Eye (tissue), 1 donor: ENCODE measurements at places on chromosomes 12 and 14.
A peak's percentile ranks its signal among the peaks of the same experiment; 100 is the strongest.

- DNase-seq: peak; percentile 79
These were observed 39.7 kb downstream of the KRT80 start for GRCh38 chr12:52151837-52152783.

DNA sequence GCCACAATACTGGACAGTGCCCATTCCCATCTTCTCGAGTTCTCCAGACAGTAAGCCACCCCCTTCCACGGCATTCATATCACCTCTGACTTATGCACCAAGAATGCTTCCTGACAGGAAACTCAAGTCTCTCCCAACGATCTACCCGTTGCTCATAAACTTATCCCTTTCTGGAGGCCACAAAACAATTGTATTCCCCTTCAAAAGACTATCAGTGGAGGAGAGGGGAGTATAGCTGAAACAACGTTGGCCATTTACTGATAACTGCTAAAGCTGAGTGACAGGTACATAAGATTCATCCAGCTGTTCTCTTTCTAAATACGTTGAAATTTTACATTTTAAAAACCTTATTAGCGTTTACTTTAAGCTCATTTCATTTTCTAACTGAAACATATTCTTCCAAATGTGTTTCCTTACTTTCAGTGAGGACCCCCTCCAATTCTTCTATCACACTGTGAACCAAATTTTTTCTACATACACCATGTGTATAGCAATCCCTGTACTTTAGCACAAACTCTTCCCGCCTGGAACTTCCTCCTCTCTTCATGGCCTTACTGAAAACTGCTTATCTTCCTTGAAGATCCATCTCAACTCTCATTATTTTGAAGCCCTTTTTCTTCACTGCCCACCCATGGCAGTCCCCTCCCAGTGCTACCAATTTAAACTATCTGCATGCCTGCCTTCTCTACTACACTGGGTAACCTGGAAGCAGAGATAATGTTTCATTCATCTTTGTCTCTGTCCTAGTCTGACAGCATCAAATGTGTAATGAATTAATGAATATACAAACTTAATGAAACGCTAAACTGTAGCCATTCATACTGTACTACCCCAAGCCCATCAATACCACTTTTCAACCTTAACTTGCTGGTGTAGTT lies 28.8 kb downstream of the ATXN2 start:
- no peak for DNase-seq

DNA sequence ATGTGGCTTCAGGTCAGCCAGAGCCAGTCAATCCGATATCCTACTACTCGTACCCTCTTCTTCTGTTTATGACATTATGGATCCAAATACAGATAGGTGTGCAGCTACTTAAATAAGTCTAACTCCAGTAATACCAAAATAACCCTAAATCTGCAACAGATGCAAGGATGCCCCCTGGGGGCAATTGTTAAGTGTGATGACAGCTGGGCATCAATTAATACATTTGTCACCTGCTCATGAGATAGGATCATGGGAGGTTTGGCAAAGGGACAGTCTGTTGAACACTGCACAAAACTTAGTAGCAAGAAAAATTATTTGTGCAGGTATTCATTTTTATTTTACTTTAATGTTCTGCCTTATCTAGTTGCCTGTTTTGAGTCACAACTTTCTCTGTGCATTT lies 83.2 kb downstream of the SLC38A6 start:
- no peak for DNase-seq

DNA sequence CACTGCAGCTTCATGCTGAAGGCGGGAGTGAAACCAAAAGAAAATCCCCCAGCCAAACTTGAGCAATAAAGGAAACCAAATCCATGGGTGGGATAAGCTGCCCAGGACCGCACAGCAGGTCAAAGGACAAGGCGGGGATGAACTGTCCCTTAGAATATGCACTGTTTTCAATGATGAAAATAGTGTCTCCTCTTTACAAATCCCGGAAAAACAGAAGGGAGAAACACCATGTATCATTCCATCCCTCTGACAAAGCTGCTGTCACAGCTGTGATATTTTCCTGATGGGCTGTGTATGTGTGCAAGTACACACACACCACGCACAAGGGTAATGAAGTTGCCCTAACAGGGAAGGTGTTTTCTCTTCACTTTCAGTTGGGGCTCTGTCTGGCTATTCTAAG lies 70.3 kb downstream of the ACTN1 start:
- no peak for DNase-seq

GRCh38 chr12:2356601-2357125 lies 303.9 kb downstream of the CACNA1C start:
- no peak for DNase-seq

DNA sequence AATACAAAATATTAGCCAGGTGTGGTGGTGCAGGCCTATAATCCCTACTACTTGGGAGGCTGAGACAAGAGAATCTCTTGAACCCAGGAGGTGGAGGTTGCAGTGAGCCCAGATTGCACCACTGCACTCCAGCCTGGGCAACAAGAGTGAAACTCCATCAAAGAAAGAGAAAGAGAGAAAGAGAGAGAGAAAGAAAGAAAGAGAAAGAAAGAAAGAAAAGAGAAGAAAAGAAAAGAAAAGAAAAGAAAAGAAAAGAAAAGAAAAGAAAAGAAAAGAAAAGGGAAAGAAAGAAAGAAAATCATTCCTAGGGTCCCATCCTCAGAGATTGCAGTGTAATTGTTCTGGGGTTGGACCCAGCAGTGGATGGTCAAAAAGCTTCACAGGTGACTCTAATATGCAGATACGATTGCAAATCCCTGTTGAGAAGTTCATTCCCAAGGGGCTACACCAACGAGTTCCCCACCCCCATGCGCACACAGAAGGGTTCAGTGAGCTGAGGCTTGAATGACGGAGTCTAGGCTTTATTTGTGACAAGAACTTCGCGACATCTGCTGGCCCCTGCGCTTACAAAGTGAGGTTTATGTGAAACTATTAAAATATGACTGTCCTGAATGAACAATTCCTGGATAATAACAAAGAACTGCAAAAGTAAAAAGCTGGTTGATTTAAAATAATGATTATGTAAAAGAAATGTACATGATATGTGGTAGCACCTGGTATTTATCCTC lies 17.4 kb upstream of the RNASE12 start:
- DNase-seq: no peak

DNA sequence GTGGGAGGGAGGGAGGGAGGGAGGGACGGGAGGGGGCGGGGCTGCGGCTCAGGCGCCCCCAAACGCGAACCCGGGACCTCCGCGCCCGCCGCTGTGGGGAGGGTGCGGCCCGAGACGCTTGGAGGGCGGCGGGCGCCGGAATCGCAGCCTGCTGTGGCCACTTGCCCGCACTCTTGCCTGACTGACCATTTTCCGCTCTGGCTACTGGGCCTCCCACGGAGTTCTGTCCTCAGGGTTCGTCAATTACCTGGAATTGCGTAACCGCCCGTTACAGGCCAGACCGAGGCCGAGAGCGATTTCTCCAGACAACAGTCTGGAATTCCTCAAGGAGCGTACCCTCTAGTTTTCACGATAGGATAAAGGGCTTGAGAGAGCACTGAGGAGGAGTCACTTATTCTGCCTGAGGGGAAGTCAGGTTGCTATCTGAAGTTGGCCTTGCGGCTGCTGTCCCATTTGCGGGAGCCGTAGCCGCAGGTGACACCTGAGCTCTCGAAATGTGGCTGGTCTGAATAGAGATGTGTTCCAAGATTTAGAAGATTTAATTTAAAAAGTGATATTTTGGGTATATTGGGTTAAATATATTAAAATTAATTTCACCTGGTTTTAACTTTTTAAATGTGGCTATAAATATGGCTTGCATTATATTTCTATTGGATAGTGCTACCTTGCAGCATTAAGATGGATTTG lies 446 bp upstream of the ZNF641 start:
- DNase-seq: peak; percentile 91
